ENCODE measurements at places on chromosomes 11 and 22.

DNA sequence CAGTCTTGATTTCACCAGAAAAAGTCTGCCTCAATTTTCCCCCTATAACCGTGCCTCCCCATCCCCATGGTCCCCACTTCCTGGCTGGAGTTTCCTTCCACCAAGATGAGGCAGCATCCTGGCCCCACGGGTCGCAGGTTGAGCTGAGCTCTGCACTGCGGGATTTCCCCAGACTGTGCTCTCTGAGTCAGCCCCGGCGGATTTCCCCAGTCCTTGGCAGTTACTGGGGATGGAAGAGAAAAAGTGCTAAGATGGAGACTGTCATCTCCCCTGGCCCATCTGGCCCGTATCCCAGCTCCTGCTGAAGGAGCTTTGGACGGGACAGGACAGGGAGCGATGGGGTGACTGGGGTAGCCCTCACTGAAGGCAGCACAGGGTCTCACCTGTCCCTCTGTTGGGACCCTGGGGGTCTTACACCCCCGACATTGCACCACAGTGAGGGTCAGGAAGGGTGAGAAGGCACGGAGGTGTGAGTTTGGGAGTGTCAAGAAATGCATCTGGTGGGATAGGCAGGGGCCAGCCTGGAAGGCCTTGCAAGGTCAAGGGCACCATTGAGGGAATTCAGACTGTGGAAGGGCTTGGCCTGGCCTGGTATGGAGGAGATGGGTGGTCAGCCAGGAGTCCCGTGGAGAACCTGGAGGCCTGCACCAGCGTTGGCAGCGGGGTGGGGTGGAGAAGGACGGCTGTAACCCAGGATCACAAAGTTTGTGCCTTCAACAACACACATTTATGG lies 36.5 kb downstream of the NADSYN1 start:
- DNase-seq = no peak

- no peak for DNase-seq
These were observed 8.0 kb downstream of the PHLDB1 start for GRCh38 chr11:118615282-118615975.

DNA sequence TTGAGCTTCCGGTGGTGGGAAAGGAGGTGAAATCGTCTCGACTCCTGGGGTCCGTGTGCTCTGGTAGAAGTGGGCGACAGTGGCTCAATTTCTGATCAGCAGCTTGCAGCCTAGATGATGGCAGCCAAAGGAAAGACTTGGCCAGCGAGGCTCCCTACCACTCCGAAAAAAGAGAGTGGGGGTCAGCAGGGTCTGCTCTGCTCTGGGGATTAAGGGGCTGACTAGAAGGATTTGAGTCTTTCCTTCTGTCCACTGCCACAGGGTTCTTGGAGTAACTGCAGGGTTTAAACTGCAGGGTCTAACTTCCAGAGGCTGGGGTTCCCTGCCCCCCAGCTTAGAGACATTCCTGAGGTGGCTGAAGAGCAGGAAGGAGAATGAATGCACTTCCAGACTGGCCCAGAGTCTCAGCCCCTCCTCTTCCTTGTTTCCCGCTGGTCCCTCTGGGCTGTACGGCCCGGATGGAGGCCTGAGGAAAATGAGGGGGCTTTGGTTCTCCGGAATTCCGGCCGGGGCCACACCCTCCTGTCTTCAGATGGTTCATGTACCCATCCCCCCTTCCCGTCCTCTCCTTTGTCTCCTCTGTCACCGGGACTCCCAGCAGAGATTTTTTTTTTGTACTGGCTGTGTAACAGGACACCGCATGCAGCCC lies 907 bp downstream of the SERPINH1 start:
- DNase-seq = no peak

DNA sequence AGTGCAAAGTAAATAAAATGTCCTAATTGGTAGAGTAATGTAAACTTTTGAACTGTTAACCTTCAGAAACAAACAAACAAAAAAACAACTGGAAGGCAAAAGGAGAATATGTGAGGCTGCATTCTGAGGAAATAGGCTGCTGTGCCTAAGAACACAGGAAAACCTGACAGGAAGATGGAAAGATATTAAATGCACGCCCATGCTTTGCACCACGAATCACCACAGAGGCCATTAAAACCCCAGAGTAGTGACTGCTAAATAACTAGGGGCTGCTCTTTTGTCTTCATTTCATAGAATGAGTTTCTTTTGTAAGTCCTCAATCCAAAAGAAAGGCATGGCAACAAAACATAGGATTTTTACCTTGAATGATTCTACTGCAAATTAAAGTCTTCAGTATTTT lies 436.0 kb downstream of the RAB38 start:
- DNase-seq = no peak

- DNase-seq = no peak
These were observed 5.1 kb upstream of the MS4A10 start for GRCh38 chr11:60780065-60780464.

DNA sequence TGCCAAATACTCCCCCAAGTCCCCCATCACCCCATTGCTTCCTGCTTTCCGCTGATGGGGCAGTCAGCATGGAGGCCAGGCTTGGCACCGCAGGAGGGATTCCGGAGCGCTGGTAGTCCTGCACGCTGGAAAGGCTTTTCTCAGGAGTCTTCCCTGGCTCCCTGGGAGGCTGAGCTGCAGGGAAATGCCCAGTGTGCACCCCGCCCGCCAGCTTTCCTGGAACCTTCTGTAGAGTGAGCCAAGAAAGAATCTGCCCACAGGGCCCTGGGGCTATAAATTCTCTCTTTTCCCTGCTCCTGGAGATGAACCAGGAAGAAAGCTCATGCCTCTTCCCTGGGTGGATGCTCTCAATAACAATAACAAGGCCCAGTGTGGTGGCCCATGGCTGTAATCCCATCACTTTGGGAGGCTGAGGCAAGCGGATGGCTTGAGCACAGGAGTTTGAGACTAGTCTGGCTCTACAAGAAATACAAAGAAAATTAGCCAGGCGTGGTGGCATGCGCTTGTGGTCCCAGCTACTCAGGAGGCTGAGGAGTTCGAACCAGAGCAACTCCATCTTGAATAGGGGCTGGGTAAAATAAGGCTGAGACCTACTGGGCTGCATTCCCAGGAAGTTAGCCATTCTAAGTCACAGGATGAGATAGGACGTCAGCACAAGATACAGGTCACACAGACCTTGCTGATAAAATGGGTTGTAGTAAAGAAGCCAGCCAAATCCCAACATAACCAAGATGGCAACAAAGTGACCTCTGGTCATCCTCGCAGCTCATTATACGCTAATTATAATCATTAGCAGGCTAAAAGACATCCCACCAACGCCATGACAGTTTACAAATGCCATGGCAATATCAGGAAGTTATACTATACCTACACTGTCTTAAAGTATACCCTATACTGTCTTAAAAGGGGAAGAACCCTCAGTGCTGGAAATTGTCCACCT lies 46.4 kb upstream of the FTH1 start:
- DNase-seq = no peak

DNA sequence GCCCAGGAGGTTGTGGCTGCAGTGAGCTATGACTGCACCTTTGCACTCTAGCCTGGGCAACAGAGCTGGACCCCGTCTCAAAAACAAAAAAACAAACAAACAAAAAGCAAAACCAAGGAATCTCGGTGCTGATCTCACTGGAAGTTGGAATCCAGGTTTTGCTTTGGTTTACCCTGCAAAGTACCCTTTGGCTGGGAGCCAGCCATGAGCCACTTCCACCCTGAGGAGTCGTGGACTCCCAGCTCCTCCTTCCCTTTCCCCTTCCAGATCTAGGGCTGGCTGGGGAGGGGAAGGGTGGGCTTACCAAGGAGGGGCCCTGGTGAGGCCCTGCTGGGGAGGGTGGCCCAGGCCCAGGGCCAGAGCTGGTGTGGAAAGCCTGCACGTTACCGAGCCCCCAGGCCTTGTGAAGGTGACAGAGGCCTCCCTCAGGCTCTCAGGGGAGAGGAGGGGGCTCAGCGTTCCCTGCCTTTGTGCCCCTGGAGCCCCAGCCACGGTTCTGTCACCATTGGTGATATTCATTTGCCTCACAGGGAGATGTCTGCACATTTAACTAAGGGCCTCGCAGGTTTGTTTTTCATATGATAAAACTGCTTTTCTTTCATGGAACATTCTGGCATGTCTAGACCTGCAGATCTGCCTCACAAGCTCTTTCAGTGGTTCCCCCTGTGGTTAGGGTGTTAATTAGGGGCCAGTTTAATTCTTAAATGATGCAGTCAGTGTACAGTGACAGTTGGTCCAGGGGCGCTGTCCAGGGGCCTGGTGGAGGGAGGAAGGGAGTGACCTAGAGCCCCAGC lies 29.0 kb downstream of the FBLN1 start:
- no peak for DNase-seq

GRCh38 chr11:117913736-117914397 lies 15.3 kb downstream of the TMPRSS13 start:
- DNase-seq = no peak

DNA sequence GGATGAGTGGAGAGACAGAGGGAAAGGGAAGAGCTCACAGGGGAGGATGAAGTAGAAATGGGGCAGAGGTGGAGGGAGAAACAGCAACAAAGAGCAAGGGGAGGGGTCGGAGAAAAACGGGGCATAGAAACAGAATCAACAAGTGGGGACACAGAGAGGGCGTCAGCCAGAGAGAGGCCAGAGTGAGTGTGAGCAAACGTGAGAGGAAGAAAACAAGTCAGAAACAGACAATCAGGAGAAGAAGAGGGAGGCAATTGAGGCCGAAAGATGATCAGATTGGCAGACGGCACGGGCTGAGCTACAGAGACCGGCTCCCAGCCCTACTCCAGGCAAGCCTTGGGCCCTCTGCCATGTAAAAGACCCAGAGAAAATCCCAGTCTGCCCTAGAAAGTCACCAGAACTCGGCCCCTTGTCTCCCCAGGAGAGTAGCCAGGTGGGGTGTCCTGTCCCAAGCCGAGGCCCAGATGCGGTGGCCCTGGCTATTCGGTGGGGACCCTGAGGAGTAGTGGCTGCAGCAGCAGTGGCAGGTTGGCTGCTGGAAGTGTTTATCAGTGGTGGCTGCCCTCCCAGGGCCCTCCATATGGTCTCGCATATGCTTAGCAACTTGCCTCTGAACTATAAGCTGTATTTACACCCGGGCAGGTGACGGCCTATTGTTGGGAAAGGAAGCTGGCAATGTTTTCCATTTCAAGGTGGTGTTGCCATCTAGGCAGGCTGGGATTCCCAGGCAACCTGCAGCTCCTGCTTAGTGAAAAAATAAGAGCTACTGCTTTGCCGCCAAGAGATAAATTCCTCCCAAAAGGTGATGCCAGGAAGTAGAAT lies 14.8 kb upstream of the TSPAN18 start:
- no peak for DNase-seq

DNA sequence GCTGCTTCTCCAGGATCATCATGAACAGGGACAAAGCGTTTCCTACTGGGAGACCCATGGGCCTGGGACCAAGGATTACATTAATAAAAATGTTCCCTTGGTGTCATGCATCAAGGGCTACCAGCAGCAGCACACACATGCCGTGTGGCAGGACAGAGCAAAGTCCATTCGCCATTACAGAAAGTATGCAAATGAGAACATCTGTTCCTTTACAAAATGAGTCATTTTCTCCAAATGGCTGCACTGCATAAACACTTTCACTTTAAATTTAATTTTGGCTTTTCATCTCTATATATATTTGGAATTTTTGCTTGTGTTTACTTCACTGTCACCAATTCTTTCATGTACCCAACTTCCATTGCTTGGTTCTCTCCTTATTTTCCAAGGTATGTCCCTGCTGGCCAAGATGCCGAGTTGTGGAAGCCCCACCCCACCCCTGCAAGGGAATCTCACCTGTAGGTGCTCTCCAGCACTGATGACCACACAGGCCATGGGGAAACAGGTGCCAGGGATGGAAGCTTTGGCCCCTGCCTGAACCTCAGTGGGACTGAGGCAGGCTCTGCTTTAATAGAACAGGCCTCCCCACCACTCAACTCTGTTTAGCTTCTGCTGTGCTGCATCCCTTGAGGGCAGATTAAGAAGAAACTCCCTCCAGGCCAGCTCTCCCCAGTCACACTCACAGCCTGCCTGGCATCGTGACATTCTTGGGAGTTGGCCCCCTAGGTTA lies 15.6 kb upstream of the GNAZ start:
- no peak for DNase-seq

DNA sequence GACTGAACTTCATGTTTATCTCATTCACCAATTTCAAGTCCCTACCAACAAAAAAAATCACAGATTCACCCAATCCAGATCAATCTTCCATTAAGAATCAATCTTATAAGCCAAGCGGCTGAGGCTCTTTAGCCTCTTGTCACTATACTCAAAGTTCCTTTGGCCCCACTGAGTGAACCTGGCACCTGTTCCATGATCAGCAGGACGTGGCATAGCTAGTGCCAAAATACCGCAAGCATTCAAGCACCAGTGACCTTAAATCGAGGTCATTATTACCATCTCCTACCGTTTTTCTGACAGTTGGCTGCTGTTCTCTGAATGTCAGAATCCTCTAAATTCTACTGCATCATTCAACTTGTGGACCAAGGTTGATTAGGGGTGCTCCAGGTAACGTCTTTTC lies 141.2 kb downstream of the CADM1 start:
- no peak for DNase-seq

GRCh38 chr11:7514099-7514591 lies 346 bp downstream of the PPFIBP2 start:
- no peak for DNase-seq

- no peak for DNase-seq
These were observed 45.8 kb downstream of the LRFN4 start for GRCh38 chr11:66902486-66903177.

- no peak for DNase-seq
These were observed 81.5 kb upstream of the HORMAD2 start for GRCh38 chr22:29998627-29999384.

GRCh38 chr11:746289-747157 lies 741 bp upstream of the TALDO1 start:
- no peak for DNase-seq

- no peak for DNase-seq
These were observed 71.3 kb upstream of the ALX4 start for GRCh38 chr11:44381261-44381660.

- DNase-seq = no peak
These were observed 236.8 kb downstream of the BUD13 start for GRCh38 chr11:116535994-116536393.

DNA sequence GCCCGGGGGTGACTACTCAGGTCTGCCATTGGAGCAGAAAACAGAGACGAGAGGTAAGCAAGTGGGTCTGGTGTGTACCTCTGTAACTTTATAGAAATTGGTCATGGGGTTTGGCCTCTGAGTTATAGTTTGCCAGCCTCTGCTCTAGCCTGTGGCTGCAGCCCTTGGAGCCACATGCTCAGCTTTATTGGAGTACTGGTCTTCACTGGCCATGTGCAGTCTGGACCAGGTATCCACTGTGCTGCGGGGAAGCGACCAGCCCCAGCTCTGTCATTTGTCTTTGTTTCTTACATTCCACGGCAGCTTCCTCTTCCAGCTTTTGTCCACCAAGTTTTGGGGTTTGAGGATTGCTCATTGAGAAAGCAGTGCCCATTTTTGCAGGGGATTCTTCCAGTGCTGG lies 453.4 kb downstream of the TBC1D22A start:
- DNase-seq = no peak

- DNase-seq = no peak
These were observed 33.8 kb downstream of the TP53I11 start for GRCh38 chr11:44916801-44917385.

- DNase-seq = no peak
These were observed 4.6 kb downstream of the NUP160 start for GRCh38 chr11:47843361-47844055.

All from activated naive CD8-positive, alpha-beta T cell treated with anti-CD3 and anti-CD28 coated beads, Interleukin-2, amount 50 U/mL, for 16 hours (primary cell).